ENCODE measurements at places on chromosomes 16 and 17. TPM values are rescaled to one million over a fixed set of nuclear protein-coding genes. Genes with fewer than 3 reads are reported as not detected.
A peak's percentile ranks its signal among the peaks of the same experiment; 100 is the strongest.

DNA sequence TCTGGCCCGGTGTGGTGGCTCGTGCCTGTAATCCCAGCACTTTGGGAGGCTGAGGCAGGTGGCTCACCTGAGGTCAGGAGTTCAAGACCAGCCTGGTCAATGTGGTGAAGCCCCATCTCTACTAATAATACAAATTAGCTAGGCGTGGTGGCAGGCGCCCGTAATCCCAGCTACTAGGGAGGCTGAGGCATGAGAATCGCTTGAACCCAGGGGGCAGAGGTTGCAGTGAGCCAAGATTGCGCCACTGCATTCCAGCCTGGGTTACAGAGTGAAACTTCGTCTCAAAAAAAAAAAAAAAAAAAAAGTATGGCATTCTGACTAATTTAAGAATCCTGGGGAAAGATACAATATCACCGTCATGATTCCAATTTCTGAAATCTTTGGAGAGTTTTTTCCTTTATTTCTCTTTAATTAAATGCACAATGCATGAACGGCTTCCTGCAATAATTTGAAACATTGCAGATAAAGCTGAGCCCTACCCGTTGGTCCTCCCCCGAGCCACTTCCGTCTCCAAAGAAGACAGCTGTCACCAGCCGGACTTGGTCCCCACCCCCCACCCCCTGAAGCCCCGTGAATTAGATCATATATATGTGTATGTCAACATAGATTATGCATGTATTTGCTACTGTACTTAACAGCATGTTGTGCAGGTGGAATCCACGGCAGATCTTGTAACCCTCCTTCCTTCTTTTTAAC is 142.6 kb upstream of the PLCG2 start:
- DNase-seq = no peak

The PLA2G10 gene
- not detected for total RNA-seq

GRCh38 chr16:8946544-8946943 is 17.2 kb downstream of the USP7 start:
- DNase-seq = no peak

The ZFHX3 gene
- 2.2 TPM for total RNA-seq

DNA sequence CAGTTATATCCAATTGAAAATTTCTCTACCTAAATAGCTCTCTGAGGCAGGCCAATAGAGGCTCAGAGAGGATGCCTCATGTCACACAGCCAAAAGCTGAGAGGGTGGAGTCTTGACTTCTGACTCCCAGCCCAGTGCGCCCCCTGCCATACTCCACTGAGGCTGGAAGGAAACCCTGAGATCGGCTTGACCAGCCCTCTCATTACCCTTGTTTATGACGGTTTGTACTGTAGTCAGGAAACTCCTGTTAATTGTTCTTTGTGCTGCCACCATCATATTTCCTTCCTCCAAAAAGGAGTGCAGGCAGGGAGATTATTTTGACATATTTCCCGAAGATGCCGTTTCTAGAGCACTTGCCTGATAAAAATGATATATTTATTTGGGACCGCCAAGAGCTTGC is 107.9 kb downstream of the AIPL1 start:
- no peak for DNase-seq

DNA sequence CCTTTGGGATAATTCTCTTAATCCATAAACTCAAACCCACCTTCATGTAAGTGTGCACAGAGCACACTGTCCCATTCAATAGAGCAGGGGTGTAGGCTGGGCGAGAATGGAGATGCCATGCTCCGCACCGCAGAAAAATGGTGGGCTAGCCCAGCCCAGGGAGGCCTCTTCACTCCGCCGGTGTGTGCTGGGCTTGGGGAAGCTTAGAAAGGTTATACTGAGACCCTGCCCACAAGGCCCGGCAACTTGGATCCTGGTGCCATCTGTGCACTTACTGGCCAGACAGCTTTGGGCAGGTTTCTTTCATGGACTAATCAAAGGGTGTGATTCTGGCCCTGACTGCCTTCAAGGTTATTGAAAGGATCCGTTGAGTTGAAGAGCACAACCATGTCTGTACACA is 3.7 kb upstream of the STAT5A start:
- DNase-seq = no peak

GRCh38 chr16:26396511-26397235 is 670.1 kb upstream of the C16orf82 start:
- no peak for DNase-seq

DNA sequence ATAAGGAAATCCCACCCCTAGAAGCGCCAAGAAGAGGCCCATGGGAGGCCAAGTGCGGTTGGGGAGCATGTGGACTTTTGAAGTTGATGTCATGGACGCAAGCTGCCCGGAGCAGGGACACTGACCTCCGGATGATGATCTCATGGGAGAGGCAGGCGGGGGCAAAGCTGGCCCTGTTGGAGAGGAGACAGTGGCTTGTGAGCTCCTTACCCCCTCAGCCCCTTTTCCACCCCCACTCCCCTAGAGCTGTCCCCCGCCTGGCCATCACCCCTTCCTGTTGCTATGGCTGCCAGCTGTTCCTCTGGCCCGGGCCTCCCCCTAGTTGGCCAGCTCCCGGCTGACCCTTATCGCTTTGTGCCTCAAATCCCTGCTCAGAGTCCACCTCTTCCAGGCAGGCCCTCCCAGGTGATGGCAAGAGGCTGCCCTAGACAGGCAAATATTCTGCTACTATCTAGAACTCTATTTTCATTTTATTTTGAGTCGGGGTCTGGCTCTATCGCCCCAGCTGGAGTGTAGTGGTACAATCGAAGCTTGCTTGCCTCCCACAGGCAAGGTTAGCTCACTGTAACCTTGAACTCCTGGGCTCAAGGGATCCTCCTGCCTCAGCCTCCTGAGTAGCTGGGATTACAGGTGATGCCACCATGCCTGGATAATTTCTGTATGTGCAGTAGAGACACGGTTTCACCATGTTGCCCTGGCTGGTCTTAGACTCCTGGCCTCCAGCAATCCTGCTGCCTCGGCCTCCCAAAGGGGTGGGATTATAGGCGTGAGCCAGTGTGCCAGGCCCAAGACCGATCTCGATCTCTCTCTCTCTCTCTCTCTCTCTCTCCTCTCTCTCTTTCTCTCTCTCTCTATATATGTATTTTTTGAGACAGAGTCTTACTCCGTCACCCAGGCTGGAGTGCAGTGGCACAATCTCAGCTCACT is 6.6 kb downstream of the NOTUM start:
- no peak for DNase-seq

DNA sequence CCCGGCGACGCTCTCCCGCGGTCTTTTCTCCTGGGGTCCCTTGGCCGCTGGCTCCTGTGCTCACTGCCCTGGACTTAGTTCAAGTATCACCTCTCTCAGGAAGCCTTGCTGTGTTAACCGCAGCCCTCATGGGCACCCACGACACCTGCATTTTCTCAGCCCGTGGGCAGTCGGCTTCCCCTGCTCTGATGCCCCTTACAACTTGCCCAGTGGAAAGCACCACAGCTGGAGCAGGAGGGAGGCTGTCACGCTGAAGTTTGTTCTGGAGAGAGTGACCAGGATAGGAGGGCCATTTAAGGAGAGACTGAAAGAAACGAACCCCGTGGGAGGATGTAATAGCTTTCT is 395 bp downstream of the STXBP4 start:
- DNase-seq = peak; percentile 50

- DNase-seq = no peak
Measured at GRCh38 chr16:66572356-66572755, 6.1 kb downstream of the CMTM1 start.

DNA sequence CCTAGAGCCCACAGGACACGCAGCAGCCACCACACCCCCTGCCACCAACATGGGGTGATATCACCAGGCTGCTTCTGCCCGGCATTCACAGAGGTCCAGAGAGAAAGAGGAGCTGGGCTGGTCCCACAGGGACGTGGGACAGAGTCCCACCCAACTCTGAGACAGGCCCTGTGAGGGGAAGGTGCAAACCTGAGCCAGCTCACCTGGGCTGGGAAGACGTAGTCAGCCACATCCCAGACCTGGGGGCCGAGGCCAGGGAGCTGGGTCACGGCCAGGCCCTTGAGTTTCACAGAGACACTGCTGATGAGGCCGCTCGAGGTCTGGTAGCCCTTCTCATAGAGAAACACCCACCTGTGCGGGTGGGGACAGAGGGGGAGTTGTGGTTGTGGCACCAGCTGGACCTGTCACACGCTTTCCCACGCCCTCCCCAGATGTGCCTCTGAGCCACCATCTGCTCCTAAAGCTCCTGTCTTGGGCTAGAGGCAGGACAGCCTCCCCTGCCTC is 11.2 kb downstream of the P2RX1 start:
- no peak for DNase-seq

DNA sequence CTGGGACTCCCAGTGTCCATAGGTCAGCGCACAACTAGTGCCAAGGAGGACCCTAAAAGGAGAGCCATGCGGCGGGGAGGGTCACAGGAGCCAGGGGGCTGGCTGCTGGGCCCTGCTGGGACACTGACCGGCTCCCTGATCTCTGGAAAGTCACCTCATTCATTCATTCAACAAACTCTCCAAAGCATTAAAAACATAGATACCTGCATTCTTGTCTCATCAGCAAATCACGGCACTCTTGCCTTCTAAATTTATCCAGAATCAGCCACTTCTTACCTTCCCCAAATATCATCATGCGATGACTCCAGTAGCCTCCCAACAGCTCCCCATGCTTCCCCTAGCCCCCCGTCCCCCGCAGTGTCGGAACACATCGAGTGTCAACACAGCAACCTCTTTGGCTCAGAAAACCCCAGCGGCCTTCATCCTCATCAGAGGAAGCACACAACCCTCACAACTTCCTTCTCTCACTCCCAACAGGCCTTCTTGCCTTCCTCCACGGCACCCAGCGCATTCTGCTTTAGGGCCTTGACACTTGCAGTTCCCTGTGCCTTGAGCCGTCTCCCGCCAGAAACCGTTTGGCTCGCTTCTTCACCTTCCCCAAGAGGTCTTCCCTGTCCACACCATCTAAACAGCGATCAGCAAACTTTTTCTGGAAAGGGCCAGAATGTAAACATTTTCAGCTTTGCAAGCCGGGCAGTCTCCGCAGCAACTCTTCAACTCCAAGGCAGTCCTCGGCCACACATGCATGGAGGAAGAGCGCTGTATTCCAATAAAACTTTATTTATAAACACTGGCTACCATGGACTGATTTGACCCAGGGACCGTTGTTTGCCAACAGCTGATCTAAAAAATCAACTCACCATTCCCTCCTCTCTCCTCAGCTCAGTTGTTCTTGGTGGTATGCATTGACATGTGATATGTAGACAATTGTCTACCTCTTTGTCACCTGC is 119.5 kb upstream of the TNRC6C start:
- DNase-seq = no peak

The CES5A gene
- total RNA-seq = not detected

The KRT24 gene
- total RNA-seq = not detected

DNA sequence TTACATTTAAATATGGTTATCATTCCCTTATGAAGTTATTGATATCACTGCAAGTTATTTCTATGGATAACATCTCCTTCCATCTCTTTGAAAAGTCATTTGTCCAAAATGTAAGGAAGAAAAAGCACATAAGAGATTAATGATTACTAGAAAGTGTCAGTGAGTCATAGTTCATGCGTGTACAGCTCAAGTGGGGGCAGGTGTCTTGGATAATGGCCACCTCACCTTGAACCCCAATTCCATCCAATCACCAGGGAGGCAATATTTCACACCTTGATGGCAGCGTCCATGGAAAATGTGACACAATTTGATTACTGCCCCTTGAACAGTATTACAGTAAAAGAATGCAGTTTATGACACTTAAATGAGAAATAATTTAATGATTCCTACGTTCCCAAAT is 358.3 kb upstream of the SOX9 start:
- DNase-seq = no peak

- no peak for DNase-seq
Measured at GRCh38 chr16:80303691-80304090, 237.1 kb upstream of the DYNLRB2 start.

The SALL1 gene
- total RNA-seq = 0.90 TPM

DNA sequence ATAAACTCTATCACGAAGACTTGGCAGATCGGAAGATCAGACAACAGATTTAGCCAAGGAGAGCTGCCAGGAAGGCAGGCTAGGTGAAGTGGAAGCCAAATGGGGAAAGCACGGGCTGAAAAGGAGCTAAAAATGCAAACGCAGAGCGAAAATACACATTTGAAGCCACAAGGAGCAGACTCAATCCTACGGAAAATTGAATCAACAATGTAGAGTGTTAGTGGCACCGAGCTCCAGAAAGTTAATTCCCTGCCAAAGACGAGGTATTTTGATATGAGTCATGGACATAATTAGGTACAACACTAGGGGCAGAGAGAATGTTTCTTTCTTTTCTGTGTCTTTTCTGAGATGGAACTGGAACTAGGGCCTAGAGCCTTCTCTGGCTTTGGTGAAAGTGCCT is 20.7 kb downstream of the GSG1L start:
- peak; percentile 27 for DNase-seq

DNA sequence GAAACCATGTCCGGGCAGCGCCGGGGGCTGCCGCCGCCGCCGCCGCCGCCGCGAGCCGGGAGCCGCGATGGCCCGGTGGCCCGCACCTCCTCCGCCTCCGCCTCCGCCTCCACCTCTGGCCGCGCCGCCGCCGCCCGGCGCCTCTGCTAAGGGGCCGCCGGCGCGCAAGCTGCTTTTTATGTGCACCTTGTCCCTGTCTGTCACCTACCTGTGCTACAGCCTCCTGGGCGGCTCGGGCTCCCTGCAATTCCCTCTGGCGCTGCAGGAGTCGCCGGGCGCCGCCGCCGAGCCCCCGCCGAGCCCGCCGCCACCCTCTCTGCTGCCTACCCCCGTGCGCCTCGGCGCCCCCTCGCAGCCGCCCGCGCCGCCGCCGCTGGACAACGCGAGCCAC is 587 bp downstream of the HS3ST4 start:
- DNase-seq = no peak

- DNase-seq = no peak
Measured at GRCh38 chr17:49437696-49438435, 23.2 kb upstream of the PHB1 start.

The METTL22 gene
- total RNA-seq = 27.2 TPM

DNA sequence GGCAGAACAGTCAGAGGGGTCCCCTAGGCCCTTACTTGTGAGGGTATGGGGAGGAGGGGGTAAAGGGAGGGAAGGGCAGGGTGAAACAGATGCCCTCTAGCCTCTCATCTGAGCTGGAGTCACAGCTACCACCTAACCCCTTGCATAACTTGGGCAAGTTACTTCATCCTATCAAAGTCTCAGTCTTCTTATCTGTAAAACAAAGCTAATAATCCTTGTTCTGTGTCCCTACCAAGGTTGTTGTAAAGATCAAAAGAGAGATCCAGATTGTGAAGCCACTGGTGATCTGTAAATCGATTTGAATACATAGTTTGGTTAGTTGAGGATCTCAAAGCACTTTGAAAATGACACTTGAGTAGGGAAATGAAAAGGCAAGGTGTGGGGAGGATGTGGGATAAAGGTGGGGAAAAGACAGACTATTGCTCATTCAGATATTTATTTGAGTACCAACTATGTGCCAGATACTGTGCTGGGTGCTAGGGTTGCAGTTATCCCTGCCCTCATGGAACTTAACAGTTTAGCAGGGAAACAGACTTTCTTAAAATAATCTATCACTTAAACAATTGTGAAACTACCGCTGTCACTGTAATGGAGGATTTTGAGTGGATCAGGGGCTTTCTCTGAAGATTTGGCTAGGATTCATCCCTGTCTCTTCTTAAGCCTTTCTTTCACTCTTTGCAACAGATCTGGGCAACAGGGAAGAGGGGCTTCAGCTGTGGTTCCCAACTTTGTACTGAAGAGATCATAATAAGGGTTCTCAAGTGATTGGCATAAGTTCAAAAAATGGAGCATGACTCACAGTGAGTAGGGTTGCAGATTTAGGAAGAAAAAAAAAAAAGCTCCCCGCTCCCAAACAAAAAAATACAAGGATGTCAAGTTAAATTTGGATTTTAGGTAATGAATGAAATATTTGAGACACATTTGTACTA is 3.0 kb downstream of the HEATR9 start:
- DNase-seq = peak; percentile 61

The P2RX1 gene
- total RNA-seq = not detected

The COX6A2 gene
- total RNA-seq = not detected

The CACNG5 gene
- not detected for total RNA-seq

The JPT1 gene
- total RNA-seq = 118 TPM
